ENCODE measurements at places on chromosomes 3 and 15.

DNA sequence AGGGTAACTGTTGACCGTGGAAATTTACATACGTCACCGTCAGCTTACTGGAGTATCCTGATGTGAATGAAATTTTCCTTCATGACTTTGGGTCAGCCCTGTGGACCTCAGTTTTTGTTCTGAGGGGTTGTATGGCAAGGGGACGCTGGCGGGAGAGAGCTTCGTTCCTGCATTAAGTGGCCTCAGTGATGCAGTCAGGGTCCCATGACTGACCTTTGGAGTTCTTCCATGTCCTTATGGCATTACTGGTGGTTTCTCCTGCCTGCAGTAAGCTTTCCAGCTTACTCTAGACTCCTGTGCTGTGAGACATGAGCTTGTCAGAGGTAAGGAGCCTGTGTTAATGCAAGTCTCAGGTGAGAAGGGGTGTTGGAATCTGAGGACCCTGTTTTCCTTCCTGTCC, 1.8 kb downstream of the CD276 start:
- DNase-seq: no peak

DNA sequence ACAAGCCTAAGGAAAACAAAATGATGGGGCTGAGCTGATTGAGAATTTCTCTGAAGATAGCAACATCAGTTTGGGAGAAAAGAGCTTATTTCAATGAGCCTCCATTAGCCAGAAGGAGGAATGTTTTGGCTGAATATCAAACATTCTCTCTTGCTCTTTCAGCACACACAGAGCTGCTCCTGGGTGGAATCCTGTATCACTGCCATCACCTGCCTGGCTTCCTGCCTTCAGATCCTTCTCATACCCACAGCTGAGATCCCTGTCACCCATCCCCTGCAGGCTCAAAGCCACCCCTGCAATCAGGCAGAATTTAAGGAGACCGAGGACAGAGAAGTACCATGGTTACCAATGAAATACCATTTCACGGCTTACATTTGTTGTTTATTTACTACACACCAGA, 27.2 kb upstream of the SYN2 start:
- DNase-seq: no peak

- no peak for DNase-seq
Observed at GRCh38 chr3:171286580-171287249, 173.5 kb downstream of the TNIK start.

- no peak for DNase-seq
Observed at GRCh38 chr15:96690733-96691132, 360.2 kb downstream of the NR2F2 start.

GRCh38 chr15:45048794-45049631, 26.0 kb downstream of the SORD start:
- no peak for DNase-seq

- DNase-seq: peak; percentile 79
Observed at GRCh38 chr3:190101320-190102011, 19.2 kb downstream of the P3H2 start.

DNA sequence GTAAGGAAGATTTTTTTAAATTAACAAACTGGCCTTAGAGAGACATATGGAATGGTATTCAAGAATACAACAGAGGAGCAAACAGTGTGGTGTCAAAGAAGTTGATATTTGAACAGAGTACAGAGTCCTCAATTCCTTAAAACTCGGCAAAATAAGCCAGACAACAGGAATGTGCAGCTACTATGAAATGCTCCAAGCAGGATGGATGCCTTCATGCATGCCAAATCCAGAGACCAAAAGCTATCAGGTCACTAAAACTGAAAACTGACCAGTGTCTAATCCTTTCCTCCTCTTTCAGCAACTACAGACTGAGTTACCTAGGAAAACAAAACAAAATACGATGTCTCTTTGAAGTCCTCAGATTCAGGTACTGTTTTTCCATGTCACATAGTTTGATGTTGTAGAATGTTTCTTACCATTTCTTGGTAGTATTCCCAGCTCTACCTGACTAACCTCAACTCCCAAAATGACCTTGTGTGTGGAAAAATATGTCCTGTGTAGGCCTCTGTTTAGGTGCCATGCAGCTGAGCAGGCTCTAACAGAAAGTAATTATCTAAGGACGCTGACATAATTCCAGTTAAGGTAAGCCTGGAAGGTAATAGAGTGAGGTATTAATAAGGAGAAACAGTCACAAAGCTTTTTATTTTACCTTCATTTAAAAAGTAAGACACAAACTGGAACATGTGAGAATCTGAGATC, 46.9 kb downstream of the TBL1XR1 start:
- DNase-seq: peak; percentile 30

DNA sequence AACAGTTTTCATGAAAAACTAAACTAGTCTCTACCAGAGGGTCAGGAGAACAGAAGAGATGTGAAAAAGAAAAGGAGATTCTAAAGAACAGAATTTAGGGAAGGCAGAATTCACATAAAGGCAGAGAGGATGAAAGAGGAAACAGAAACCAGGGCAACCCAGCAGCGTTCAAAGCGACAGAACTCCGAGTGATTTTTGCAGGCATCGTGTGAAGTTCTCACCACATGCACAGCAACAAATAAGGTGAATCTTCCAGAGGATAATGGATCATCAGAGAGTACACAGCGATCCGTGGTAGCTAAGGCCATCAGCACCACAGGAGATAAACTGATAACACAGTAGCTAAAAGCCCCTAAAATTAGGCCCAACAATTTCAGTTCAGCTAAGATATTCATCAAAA, 250.8 kb upstream of the THBS1 start:
- no peak for DNase-seq

DNA sequence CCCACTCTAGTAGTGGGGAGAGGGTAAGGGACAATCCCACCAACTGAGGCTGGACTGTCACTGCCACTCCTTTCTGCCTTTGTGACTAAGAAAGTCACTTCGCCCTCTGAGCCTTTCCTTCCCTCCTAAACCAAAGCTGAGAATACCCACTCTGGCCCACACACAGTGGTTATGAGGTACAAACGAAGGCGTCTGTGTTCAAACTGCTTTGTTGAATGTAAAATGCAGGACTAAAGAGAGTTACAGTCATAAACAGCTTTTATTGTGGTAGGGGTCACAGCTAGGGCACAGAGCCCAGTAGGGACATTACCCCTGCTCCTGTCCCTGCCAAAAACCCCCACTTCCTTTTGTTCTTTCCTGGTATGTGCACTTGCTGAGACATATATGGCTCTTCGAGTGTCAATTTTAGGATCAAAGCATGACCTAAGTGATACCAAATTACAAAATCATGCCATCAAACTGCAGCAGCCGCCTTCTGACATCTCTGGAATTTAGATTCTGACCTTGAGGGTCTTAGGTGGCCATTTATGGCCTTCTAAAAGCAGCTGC, 45.1 kb downstream of the CTDSPL start:
- no peak for DNase-seq

- no peak for DNase-seq
Observed at GRCh38 chr3:46413951-46414350, 6.9 kb downstream of the CCRL2 start.

GRCh38 chr3:45884368-45885201, 1.8 kb upstream of the CCR9 start:
- no peak for DNase-seq

DNA sequence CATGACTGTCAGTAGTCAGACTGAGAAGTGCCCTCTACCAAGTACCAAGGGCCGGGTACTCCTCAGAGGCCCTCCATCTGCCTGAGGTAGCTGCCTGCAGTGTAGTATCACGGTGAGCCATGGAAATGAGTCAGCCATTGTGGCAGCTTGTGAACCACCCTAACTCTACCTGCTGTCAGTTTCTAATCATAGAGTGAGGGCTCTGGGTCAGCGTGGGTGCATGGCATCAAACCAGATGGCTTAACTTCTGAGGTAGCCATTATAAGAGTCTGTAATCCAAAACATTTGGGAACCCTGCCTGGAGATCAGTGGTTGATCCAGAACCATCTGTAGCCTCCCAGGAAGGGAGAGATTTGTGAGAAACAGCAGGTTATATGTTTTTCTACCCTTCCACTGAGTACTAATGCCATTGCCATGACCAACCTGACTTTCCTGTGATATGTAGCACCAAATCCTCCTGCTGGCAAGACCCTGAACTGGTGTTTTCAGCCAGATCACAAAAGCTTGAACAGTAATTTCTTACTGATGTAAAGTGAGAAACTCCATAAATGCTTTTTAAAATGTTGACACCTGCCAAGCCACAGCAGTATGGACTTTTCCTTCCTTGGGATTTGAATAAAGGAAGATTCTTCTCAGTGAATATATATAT, 38.9 kb downstream of the ABHD2 start:
- DNase-seq: no peak

GRCh38 chr3:120196333-120196732, 88.7 kb downstream of the GPR156 start:
- no peak for DNase-seq

DNA sequence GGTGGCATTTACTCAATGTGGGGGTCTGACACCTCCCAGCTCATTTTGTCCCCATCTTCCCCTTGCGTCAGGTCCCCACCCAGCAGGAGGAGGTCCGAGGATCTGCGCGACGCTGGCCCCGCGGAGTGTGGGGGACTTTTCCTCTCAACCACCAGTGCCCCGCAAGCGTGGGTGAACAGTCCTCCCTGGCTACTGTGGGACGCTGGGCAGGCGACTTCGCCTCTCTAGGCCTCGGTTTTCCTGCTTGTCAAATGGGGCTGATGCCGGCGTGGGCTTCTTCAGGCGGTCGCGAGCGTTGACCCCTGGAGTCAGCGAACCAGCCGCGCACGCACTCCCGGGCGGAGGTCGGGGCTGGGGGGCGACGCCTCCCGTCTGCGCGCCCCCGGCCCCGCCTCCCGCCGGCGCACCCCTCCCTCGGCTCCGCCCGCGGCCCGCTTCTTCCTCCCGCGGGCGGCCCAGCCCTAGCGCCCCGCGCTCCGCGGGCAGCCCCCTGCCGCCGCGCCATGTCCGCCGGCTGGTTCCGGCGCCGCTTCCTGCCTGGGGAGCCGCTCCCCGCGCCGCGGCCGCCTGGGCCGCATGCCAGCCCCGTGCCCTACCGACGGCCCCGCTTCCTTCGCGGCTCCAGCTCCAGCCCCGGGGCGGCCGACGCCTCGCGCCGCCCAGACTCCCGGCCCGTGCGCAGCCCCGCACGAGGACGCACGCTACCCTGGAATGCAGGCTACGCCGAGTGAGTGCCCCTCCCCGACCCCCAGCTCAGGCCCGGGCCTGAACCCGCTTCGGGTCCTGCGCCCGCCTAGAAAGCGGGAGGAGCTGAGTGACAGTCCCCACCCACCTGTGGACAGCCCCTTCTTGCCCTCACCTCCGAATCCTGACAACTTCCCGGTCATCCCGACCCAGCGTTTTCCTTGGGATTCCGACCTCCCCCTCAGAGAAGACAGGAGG, at the start of gene PPM1M:
TSS of gene PPM1M (plus strand) at position 438 of the 942 bp plus-strand sequence. CDS start at position 504, 66 bp downstream.
- peak; percentile 63 for DNase-seq

DNA sequence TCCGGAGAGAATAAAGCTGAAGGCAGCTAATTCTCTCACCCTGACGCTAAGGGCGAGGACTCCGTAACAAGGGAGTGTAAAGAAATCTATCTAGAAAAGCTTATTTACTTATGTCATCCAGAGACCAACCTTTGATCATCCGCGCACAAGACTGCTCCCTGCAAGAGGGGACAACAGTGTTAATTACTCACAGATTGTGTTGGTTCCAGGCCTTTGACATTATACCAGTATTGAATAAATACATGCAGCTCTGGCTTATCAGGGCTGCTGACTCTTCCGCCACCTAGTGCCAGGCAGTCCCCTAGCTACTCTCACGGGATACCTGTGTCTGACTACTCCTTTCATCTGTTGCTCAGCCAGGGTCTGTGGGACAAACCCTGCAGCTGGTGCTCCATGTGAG, 211.7 kb downstream of the DTWD1 start:
- no peak for DNase-seq

- DNase-seq: no peak
Observed at GRCh38 chr15:46420990-46421389, 786.2 kb downstream of the SQOR start.

GRCh38 chr3:187742351-187743171, 2.7 kb downstream of the BCL6 start:
- DNase-seq: no peak

DNA sequence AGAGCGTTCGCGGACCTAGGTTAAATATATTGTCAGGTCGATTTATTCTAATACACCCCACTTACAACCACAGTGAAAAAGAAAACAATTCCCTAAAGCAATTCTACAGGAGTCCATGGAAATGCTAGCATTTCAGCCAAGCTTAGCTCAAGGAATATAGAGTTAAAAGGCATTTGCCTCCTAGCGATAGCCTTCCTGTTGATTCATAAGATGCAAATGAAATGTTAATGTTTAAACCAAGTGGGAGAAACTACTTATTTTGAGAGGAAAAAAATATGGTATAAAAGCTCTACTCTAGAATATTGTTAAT, 1.7 kb upstream of the ALCAM start:
- peak; percentile 29 for DNase-seq

- DNase-seq: no peak
Observed at GRCh38 chr15:27679203-27679602, 419.9 kb downstream of the OCA2 start.

GRCh38 chr15:92922418-92923002, 22.4 kb downstream of the CHD2 start:
- DNase-seq: no peak

DNA sequence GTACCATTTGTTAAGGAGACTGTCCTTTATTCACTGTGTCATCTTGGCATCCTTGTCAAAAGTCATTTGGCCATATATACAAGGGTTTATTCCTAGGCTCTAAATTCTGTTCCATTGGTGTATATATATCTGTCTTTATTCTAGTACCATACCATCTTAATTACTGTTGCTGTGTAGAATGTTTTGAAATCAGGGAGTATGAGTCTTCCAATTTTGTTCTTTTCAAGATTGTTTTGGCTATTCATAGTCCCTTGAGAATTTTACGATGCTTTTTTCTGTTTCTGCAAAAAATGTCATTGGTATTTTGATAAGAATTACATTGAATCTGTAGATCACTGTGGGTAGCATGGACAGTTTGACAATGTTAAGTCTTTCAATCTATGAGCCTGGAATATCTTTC, 28.7 kb downstream of the PFN2 start:
- DNase-seq: peak; percentile 36

DNA sequence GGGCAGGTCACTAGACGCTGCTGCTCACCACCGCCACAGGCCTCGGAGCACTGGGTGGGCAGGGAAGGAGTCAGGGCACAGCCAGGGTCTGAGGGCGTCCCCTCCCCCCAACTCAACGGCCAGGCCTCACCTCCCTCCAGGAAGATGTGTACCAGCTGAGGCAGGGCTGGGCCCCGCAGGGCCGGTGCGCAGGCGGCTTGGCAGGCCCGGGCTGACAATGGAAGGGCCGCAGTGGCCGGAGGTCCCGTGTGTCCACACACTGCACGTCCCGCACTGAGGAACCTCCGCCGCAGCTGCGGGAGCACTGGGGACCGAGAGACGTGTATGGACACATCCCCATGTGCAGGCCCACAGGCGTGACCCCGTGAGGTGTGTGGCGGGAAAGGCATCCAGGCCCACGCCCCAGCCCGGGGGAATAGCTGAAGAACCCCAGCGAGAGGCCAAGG, 47.4 kb downstream of the ADAMTS7 start:
- no peak for DNase-seq

DNA sequence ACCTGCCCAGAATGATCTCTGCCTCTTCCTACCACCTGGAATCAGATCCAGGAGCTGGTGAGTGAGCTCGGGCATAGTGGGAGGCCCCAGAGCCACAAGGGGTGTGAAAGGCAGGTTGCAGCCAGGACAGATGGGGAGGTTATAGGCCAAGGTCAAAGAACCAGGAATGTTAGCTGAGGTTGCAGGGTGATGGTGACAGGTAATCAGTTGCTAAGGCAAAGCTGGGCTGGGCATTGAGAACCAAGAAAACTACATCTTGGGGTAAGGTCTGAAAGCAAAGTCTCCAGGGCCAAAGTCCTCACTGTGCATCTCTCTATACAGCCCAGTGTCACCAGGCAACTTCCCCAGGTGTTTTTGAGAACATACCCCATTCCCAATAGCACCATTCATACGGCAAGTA, 38.4 kb upstream of the SLC6A11 start:
- no peak for DNase-seq

Data from fibroblast of skin of scalp (primary cell).